ENCODE measurements at places on chromosomes 12 and 14.
A peak's percentile ranks its signal among the peaks of the same experiment; 100 is the strongest.

- no peak for DNase-seq
Measured at GRCh38 chr12:58346032-58346632, 404.8 kb downstream of the ATP23 start.

GRCh38 chr12:2533036-2533435, 261.7 kb upstream of the FKBP4 start:
- no peak for DNase-seq

DNA sequence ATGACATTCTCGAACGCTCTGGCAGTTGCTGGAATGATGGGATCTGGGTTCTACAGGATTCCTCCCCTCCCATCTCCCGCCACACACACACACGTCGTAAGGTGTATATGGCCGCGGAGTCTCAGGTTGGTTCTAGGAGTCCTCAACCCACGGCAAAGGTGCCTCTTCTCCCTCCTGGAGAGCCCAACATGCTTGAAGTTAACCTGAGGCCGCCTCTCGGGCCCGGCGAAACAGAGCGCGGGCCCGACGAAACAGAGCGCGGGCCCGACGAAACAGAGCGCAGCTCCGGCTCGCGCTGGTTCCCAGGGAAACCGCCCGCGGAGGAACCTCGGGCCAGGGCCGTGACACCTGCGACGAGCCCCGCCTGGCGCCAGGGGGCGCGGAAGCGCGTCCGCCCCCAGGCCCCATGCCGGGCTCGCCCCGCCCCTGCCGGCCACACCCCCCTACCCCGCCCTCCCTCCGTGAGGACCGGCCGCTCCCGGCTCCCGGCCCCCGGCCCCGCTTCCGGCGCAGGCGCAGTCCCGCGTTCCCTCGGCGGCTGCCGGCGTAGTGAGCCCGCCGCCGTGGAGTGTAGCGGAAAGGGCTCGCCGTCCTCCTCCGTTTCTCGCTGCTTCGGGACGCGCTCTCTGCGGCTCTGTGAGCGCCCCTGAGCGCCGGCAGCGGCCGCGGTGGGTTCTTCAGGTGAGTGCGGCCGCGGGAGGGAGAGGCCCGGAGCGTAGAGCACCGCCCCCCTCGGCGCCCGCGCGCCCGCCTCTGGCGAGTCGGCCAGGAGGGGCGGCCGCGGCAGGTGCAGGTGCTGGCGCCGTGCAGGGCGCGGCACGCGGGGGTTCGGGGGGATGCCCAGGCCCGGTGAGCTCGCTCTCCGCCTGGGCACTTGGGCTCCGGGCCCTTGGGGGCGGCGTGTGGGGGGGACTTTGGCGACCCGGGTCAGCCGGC, at the start of gene RAB3IP:
Gene RAB3IP (plus strand): TSS at position 510 of the 936 bp plus-strand sequence. CDS start 16,549 bp downstream, outside the sequence.
- DNase-seq = no peak

- DNase-seq = no peak
Measured at GRCh38 chr12:88083634-88084033, 54.4 kb upstream of the C12orf50 start.

- no peak for DNase-seq
Measured at GRCh38 chr14:26526137-26526536, 71.7 kb downstream of the NOVA1 start.

- no peak for DNase-seq
Measured at GRCh38 chr12:100027671-100028070, 42.9 kb upstream of the ANKS1B start.

- DNase-seq = no peak
Measured at GRCh38 chr14:66628636-66629035, 120.7 kb downstream of the GPHN start.

DNA sequence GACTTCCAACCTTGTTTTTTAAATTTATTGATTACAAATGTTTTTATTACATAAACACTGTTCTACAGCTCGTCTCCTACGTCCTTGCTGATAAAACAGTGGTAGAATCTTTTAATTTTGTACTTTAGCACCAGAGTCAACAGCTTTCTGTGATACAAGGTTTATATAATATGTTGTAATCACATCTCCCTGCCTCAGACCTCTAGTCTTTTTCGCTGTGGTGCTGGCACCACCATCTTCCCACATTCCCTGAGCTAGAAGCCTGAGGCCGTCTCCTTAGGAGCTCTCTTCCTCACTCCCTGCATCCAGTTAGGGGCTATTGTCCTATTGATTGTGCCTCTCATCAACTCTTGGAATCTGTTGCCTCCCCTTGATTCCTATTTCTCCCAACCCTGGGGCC, 17.1 kb downstream of the MTHFD1 start:
- DNase-seq = no peak

DNA sequence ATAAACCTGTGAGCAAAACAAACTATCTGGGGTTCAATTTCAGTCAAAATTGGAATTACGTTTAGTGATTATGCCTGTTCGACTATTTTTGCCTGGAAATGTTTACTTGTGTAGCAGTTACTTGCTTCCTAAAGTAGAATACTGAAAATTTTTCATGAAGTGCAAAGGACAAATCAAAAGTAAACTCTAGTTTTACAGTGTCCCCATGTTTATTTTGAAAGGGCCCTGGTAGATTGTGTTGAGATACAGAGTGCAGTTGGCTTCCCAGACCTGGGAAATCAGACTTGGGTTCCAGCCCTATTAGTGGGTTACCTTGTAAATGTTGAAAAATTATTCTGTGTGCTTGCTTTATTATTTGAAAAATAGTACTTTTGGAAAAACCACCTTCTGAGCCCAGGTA, 17.3 kb downstream of the KLRB1 start:
- no peak for DNase-seq

DNA sequence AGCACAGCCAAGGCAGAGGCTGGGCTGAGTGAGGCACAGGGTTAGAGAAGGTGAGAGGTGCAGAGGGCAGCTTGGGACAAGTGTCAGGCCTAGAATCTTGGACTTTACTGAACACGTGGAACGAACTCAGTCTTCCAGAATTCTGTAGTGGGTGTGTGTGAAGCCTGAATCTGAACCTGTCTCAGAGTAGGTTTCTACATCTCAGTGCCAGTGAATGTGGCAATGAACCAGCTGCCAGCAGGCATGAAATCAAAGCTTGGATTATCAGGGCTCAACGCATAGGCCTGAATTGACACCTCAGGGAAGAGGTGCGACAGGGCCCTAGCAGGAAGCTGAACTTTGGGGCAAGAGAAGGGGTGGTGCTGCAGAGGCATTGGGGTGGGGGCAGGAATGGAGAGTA, 104.6 kb downstream of the SAMD4A start:
- DNase-seq = no peak

GRCh38 chr14:98608071-98609060, 663.6 kb downstream of the BCL11B start:
- DNase-seq = peak; percentile 70

DNA sequence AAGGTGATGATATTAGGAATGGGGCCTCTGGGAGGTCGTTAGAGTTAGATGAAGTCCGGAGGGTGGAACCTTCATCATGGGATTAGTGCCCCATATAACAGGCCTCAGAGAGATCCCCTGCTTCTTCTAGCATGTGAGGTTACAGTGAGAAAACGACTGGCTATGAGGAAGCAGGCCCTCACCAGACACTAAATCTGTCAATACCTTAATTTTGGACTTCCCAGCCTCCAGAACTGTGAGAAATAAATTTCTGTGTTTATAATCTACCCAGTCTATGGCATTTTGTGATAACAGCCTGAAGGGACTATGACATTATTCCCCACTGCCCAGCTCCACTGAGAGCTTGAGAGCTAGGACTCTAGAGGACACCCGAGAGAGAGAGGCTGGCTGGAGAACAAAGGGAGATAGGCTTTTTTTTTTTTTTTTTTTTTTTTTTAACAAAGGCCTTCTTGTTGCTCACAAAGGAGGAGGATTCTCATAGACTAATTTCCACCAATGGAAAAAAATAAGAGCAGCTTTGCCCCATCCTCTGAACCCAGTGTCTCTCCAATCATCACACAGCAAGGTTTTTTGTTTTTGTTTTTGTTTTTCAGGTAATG, 87.8 kb upstream of the EEA1 start:
- DNase-seq = no peak

GRCh38 chr14:100905166-100905565, 1.6 kb upstream of the RTL1 start:
- DNase-seq = no peak

DNA sequence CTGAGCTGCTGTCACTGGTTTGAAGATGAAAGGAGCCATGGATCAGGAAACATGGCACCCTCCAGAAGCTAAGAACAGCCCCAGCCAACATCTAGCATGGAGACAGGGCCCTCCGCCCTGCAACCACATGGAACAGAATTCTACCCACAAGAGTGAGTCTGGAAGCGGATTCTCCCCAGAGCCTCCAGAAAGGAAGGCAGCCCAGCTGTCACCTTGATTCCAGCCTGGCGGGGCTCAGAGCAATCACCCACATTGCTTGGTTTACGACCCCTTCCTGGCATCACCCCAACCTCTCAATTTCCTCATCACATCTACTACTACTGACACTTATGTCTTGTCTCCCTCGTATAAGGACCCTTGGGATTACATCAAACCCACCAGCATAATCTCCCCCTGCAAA, 38.5 kb downstream of the OAS2 start:
- DNase-seq = no peak

DNA sequence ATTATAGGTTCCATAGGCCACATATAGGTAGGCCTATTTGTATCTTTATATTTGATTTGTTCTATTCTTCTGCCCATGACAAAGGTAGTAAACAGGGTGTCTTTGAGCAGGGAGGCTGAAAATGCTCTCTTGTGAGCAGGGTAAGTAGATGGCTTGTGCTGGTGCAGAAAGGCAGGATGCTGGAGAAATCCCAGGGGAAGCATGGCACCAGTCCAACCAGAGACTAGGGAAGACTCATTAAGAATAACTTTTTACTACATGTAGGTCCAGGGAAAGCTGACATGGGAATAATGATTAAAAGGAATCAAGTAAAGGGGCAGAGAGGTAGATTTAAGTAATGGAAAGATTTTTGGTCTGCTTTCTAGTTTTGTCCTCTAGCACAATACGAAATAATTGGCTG, 245.0 kb downstream of the RGS6 start:
- no peak for DNase-seq

- DNase-seq = no peak
Measured at GRCh38 chr14:96304956-96305355, 48.9 kb downstream of the BDKRB1 start.

DNA sequence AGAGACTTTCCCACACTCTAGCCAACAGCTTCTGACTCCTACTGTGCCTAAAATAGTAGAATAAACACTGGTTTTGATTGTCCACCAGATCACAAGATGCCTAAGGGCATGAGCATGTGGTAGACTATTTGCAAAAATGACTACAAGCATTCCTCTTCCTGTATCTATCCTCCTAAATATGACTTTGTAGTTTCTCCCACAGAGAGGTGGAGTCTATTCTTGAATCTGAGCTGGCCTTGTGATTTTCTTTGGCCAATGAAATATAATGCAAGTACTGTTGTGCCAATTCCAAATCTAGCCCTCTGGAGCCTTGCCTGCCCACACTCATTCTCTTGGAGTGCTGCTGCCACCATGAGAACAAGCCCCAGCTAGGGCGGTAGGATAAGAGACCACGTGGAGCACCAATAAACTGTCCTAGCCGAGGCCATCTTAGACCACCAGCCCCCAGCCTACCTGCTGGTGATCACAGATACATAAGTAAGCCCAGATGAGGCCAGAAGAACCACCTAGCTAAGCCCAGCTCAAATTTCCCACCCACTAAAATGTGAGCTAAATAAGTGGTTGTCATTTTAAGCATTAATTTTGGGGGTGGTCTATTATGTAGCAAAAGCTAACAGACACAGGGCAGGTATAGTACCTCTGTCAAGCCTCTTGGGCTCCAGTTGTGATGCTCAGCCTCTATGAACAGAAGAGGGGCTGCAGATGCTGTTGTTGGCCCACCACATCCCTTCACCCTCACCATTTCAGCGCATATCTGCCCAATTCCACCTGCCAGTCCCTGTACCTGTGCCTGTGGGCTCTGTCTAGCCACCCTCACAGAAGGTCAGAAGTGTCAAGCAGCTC, 17.9 kb downstream of the ZFP36L1 start:
- DNase-seq = no peak

DNA sequence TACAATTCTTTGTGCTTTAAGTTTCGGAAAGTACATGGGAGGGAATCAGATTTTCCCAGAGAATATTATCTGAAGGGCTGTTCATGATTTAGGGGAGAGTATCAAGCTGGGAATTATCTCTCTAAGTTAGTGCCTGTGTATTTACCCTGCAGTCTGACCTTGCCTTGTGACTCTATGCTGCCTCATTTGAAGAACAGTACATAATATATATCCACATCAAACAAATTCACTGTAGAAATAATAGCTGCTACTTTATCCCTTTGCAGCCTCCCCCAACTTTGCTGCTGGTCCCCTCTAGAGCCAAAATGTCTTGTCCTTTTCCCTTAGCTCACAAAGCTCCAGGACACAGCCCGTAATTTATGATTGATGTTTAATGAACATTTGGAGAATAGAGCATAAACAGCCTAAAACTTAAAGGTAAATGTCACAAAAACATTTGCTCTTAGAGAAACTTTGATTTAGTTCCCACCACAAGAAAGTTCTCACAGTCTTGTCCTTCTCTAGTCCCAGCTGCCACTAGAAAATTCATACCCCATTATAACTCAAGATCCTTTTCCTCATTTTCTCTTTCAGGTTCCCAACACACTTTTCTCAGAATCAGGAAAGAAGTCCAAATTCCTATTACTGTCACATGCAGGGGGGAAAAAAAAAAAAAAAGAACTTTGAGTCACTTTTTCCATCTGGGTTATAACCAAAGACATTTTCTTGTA, 1009.6 kb downstream of the FLRT2 start:
- DNase-seq = no peak

GRCh38 chr12:11693067-11693466, 43.6 kb downstream of the ETV6 start:
- no peak for DNase-seq

GRCh38 chr12:31035967-31036665, 37.5 kb upstream of the DDX11 start:
- no peak for DNase-seq

GRCh38 chr12:24814379-24815113, 134.4 kb downstream of the BCAT1 start:
- DNase-seq = no peak

Measured in vagina (tissue), 2 donors.